Subcutaneous preadipocyte (primary cell): ENCODE measurements at places on chromosomes 1 and 21. TPM values are rescaled to one million over a fixed set of nuclear protein-coding genes. Genes with fewer than 3 reads are reported as not detected.

The FOXE3 gene
- not detected in 2 replicates for total RNA-seq

The HPCAL4 gene
- total RNA-seq: not detected in 2 replicates

The IL12RB2 gene
- total RNA-seq: 0.20 TPM in 1 of 2 replicates, not detected in the other

The EYA3 gene
- total RNA-seq: 14.3 and 18.4 TPM in 2 replicates

The CAPN8 gene
- under 0.01 TPM in 1 of 2 replicates, not detected in the other for total RNA-seq

The SV2A gene
- total RNA-seq: 9.4 and 13.2 TPM in 2 replicates

The HUNK gene
- total RNA-seq: under 0.01 and 0.37 TPM in 2 replicates

The CTH gene
- total RNA-seq: 4.4 and 5.7 TPM in 2 replicates

The JAM2 gene
- 0.37 and 0.39 TPM in 2 replicates for total RNA-seq

The PTBP2 gene
- total RNA-seq: 17.6 and 18.0 TPM in 2 replicates

The PRR9 gene
- total RNA-seq: not detected in 2 replicates

The POFUT2 gene
- total RNA-seq: 15.4 and 22.7 TPM in 2 replicates

The PEA15 gene
- 67.1 and 80.8 TPM in 2 replicates for total RNA-seq

The KPRP gene
- total RNA-seq: not detected in 2 replicates

The KCTD3 gene
- 51.8 and 59.2 TPM in 2 replicates for total RNA-seq

The KLF17 gene
- total RNA-seq: 0.37 TPM in 1 of 2 replicates, not detected in the other

The PTGER3 gene
- 0.37 and 0.39 TPM in 2 replicates for total RNA-seq

The CEPT1 gene
- 32.5 and 33.4 TPM in 2 replicates for total RNA-seq

The F5 gene
- total RNA-seq: under 0.01 TPM in 1 of 2 replicates, not detected in the other

The ARHGEF10L gene
- total RNA-seq: 16.5 and 17.2 TPM in 2 replicates

The FAM163A gene
- not detected in 2 replicates for total RNA-seq

The KIF14 gene
- 9.2 and 18.6 TPM in 2 replicates for total RNA-seq

The ALX3 gene
- not detected in 2 replicates for total RNA-seq

The NCAM2 gene
- 0.39 and 1.1 TPM in 2 replicates for total RNA-seq

The SERTAD4 gene
- under 0.01 and 0.20 TPM in 2 replicates for total RNA-seq

The NFASC gene
- total RNA-seq: 11.9 and 12.1 TPM in 2 replicates

The CR1 gene
- not detected in 2 replicates for total RNA-seq

The P3R3URF gene
- total RNA-seq: not detected in 2 replicates

The C1orf94 gene
- total RNA-seq: under 0.01 TPM in 1 of 2 replicates, not detected in the other

The GJA9 gene
- total RNA-seq: under 0.01 TPM in 1 of 2 replicates, not detected in the other

The TCHH gene
- under 0.01 TPM in 2 replicates for total RNA-seq

The OR14A16 gene
- not detected in 2 replicates for total RNA-seq

The UBXN10 gene
- under 0.01 TPM in 1 of 2 replicates, not detected in the other for total RNA-seq

The FCRL4 gene
- not detected in 2 replicates for total RNA-seq

The TMPRSS15 gene
- not detected in 2 replicates for total RNA-seq

The PODN gene
- total RNA-seq: 0.78 and 5.1 TPM in 2 replicates

The FCGR3A gene
- total RNA-seq: not detected in 2 replicates

The MAP1LC3C gene
- under 0.01 and 0.20 TPM in 2 replicates for total RNA-seq

The PDZK1 gene
- 0.39 TPM in 1 of 2 replicates, not detected in the other for total RNA-seq

The CRP gene
- total RNA-seq: not detected in 2 replicates

The F13B gene
- total RNA-seq: not detected in 2 replicates

The S100PBP gene
- 24.3 and 27.0 TPM in 2 replicates for total RNA-seq

The MASP2 gene
- 0.20 TPM in 1 of 2 replicates, not detected in the other for total RNA-seq

The BRWD1 gene
- 50.3 and 54.3 TPM in 2 replicates for total RNA-seq

The PTPN7 gene
- total RNA-seq: not detected in 2 replicates

The SYDE2 gene
- 3.7 and 6.1 TPM in 2 replicates for total RNA-seq

The C4BPA gene
- not detected in 2 replicates for total RNA-seq

The SYTL1 gene
- not detected in 2 replicates for total RNA-seq

The LCE6A gene
- not detected in 2 replicates for total RNA-seq

The GFI1 gene
- under 0.01 and 0.20 TPM in 2 replicates for total RNA-seq

The KLHDC9 gene
- 0.20 and 0.73 TPM in 2 replicates for total RNA-seq

The TNFSF4 gene
- 0.73 and 1.8 TPM in 2 replicates for total RNA-seq

The ELAVL4 gene
- total RNA-seq: not detected in 2 replicates

The CD46 gene
- total RNA-seq: 77.2 and 84.3 TPM in 2 replicates

The ILDR2 gene
- under 0.01 TPM in 2 replicates for total RNA-seq

The OR10R2 gene
- not detected in 2 replicates for total RNA-seq

The PADI3 gene
- total RNA-seq: not detected in 2 replicates

The LRRC38 gene
- total RNA-seq: not detected in 2 replicates

The IGSF5 gene
- total RNA-seq: not detected in 2 replicates
